ENCODE measurements at places on chromosomes 5 and 9.

GRCh38 chr5:91296674-91297143 is 86.4 kb downstream of the ARRDC3 start:
- no peak for DNase-seq

DNA sequence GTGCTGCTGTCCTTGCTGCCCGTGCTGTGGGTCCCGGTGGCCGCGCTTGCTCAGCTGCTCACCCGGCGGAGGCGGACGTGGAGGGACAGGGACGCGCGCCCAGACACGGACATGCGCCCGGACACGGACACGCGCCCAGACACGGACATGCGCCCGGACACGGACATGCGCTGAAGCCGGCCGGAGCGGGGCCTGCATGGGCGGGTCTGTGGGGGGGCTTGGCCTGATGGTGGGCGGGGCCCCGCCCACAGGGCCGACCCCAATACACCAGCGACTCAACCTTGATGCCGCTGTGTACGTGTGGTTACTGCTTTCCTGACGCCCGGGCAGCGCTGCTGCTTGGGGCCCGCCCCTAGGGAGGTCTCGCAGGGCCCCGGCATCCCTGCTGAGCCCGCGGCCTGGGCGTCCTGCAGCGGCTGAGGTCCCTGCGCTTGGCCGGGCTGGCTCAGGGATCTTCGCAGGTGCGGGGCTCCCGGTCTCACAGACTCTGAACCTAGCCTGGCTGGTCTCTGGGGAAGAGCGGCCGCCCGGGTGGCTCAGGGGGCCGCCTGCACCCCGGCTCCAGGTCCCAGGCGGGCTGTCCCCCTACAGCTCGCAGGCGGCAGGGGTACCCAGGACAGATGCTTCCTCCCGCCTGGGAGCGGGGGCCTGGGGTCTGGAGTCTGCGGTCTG is 20.9 kb downstream of the SLC6A18 start:
- no peak for DNase-seq

DNA sequence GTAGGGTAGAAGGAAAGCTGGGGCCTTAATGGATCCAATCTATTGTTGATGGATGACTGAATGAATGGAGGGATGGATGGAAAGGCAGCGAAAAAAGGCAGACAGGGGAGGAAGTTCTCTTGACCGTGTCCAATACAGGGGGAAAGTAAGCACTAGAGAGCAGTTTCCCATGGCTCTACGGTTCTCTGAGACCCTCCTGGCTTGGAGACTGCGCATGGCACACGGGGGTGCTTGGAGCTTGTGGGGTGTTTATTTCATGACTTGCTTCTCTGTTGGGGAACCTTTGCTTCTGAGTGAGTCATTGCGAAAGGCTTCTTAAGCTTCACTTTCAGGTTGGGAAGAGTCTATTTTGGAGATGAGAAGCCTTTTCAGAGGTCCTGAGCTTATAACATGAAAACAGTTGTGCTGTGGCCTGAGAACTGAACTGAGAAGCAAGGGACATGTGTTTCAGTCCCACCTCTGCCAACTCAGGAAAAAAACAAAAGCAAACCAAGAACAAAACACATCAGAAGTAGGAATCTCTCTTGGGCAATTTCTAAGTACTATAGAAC is 12.8 kb upstream of the TEX48 start:
- DNase-seq: no peak

- DNase-seq: no peak
Observed at GRCh38 chr5:42632354-42632900, 124.2 kb upstream of the CCDC152 start.

- no peak for DNase-seq
Observed at GRCh38 chr5:19920761-19921160, 67.2 kb downstream of the CDH18 start.

- DNase-seq: no peak
Observed at GRCh38 chr9:130806327-130806716, 28.7 kb upstream of the ABL1 start.

DNA sequence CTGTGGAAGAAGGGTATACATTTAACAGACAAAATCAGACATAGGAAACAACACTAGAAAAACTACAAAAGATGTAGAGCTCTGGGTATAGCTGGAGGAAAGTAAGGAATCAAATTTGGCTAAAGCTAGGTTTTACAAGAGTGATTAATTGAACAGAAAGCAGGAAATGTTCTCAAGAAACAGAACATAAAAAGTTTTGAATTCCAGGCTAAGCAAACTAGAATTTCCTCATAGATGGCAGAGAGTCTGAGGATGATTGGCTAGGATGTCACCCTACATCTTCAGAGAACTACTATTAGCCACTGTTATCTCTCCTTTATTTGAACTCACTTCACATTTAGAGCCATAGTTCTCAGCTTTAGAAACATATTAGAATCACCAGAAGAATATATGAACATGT is 502.1 kb upstream of the PAPPA start:
- no peak for DNase-seq

GRCh38 chr9:80790764-80791163 is 898.6 kb downstream of the TLE1 start:
- no peak for DNase-seq

DNA sequence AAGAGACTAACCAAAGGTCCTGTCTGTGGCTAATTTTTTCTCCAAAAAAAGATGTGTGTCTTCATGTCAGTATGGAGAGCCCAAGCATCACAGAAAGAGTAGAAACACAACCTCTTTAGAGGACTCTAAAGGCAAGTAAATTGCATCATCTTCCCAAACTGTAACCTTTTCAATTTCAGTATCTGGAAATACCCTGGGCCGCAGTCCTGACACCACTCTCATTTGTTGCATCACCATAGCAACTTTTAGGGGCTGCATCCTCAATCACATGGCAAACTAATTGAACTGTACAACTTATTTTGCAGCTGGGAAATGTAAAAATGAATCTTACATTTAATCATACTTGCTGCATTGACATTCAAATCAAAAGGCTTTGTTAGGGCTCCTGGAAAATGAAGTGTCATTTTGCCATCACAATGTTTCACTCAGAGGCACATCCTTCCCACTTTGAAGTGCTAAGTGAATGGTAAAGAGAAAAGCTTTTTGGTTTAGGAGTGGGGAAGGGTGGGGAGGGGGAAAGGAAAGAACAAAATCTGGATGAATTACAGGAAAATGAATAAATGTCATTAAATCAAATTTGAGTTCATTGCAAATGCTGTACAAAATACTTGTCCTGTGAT is 60.6 kb upstream of the GRIA1 start:
- no peak for DNase-seq

DNA sequence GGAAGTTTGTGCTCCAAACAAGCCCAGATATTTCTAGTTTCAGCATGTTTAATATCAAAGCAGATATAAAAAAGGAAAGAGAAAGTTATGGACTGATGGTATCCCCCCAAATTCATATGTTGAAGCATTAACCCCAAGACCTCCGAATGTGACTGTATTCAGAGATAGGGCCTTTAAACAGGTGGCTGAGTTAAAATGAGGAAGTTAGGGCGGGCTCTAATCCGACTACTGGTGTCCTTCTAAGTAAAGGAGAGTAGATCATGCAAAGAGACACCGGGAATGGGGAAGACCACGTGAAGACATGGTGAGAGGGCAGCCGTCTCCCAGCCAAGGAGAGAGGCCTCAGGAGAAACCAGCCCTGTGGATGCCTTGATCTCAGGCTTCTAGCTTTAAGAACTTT is 324.1 kb upstream of the KIF2A start:
- no peak for DNase-seq

GRCh38 chr5:132669966-132670882 is 3.6 kb upstream of the IL4 start:
- no peak for DNase-seq

DNA sequence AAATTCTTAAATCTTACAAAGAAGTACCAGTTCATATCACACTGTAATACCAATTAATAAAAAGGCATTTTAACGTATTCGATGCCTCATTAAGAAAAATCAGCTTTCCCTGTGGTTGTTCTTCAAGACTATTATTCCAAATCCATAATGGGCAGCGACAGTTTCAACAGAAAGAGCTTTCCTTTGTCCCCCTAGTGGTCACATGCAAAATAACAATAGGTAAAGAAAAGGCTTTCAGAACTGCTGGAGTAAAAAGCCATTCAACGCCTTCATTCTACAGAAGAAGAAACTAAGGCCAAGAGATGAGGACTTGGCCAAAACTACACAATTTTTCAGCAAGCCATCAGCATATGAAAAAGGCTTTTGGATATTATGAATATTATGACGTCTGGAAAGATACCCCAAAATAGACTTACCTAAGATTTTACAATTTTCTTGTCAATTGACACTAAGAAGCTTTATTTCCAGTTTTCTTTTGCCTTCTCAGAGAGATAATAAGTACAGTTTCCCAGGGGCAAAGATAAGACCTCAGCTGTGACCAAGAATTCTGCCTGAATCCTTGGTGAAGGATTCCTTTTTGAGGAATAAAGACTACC is 6.7 kb upstream of the CDH6 start:
- no peak for DNase-seq

DNA sequence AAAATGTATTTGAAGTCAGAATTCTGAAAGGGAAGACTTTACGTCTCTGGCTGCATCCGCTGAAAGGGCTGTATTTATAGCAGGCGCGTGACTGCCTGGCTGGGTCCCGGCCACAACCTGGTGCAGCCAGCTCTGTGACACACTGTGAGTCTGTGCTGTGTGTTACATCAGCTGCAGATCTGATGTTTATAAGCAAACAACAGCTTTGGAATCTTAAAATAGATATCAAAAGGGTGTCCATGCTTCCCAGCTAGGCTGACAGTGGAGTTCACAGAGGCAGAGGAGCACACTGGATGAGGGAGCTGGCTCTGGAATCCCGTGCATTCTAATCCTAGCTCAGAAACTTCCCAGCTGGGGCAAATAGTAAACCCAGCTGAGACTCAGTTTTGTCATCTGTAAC is 433.4 kb upstream of the BRINP1 start:
- DNase-seq: no peak

- DNase-seq: no peak
Observed at GRCh38 chr9:110095161-110095595, 112.8 kb downstream of the C9orf152 start.

DNA sequence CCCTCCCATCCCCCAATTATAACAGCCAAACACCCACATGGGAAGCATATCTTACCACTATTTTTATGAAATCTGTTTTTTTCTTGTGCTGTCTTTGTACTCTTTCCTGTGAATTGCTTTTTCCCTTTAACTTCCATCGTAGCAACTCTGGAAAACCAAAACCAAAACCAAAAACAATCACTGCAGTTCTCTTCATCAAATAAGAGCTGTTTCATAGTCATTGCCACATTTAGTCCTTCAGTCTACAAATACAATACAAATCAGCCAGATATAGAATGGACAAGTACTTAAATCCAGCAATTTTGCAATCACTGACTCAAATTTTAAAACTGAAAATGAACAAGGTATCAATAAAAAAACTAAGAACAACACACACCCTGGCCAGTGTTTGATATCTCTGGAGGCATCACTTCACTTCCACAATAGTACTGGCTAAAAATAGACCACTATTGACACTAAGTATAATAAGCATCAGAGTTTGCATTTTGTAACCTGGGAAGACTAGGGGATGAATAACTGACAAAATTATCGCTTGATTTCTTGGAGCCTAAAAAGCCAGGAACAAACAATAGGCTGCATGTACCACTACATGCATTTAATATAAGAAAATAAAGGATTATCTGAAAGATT is 5.4 kb downstream of the PUM3 start:
- DNase-seq: no peak

GRCh38 chr5:130514984-130515690 is 610.9 kb downstream of the CHSY3 start:
- no peak for DNase-seq
